KBM-7 (cell line): ENCODE measurements at places on chromosomes 7 and 10.

DNA sequence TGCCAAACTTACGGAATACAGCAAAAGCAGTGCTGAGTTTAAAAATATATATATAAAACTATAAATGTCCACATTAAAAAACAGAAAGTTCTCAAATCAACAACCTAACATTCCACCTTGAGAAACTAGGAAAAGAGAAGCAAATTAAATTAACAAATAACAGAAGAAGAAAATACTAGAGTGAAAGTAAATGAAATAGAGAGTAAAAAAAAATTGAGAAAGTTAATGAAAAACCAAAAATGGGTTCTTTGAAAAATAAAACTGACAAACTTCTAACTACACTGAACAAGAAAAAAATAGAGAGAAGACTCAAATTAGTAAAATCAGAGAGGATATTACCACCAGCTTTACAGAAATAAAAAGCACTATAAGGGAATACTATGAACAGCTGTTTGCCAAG lies 22.1 kb downstream of the RASGEF1A start:
- DNase-seq = no peak

DNA sequence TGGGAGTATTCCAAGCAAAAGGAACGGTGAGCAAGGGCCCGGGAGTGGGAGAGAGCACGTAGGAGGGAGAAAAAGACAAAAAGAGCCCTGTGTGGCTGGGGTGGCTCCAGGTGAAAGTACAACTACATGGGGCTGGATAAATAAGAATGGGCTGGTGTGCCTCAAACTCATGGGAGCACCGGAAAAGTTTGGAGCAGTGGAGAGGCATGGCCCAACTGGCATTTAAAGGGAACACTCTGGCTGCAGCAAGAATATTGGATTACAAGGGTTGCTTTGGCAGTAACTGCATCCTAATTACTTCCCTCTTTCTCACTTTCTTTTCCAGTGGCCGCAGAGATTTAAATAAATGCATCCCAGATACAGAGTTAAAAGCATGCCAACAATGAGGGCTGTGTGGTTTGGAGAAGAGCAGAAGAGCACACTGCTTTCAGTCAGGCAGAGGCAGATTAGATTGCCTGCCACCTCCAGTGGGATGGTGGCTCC lies 39.1 kb upstream of the HERPUD2 start:
- peak; percentile 38 for DNase-seq

GRCh38 chr10:63717027-63717715 lies 196.0 kb downstream of the REEP3 start:
- no peak for DNase-seq

GRCh38 chr10:12195281-12195602 lies 449 bp downstream of the NUDT5 start:
- no peak for DNase-seq

- DNase-seq = no peak
Measured at GRCh38 chr10:133241501-133242205, 4.0 kb downstream of the VENTX start.

DNA sequence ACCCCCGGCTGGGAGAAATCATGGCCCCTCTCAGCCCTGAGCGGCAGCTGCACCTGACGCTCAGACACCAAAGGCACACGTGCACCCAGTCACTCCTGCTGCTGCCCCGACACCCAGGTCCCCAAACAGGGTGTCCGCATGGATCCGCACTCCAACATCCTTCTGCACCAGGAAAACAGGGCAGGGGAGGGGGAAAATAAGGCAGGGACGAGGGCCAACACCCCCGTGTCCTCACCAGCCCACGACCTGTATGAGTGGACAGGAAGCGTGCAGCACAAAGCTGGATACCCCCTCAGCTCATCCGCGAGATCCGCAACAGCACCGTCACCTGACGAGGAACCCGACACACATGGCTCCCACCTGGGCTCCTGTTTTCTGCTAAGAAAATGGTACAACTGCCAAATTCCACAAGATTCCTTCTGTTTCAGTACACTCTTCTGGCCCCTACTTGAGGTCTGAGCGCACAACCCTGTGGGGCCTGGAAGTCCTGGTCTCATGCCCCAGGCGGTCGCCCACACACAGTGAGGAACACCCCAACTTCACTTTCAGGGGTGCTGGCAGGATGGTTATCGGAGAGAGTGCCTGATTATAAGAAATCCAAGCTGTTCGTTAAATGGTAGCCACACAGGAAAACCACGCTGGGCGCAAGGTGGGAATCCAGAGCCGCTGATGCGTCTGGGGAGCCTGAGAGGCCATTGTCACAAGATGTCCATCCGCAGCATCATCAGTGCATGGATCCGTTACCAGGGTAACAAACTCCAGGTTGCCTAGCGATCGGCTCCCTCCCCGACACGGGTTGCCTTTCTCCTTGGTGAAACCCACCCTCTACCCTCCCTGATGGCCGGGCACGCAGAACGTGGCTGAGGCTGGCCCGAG lies 63.6 kb downstream of the ZRANB1 start:
- DNase-seq = no peak

DNA sequence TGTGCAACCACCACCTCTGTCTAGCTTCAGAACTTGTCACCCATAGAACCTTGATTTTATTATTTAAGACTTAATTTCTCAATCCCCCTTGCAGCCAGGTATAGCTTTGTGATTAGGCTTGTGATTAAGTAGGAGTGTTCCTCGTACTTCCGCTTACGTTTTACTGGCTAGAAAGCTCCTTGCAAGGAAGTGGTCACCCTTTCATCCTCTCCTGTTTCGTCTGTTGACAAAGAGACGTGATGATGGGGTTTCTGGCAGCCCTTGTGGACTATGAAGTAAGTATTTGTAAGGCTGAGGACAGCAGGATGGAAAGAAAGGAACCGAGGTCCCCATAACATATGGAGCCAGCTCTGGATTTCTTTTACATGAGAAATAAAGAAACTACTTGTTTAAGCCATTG lies 86.5 kb upstream of the KDM7A start:
- DNase-seq = peak; percentile 44

- DNase-seq = no peak
Measured at GRCh38 chr10:124325998-124326636, 92.6 kb downstream of the OAT start.

DNA sequence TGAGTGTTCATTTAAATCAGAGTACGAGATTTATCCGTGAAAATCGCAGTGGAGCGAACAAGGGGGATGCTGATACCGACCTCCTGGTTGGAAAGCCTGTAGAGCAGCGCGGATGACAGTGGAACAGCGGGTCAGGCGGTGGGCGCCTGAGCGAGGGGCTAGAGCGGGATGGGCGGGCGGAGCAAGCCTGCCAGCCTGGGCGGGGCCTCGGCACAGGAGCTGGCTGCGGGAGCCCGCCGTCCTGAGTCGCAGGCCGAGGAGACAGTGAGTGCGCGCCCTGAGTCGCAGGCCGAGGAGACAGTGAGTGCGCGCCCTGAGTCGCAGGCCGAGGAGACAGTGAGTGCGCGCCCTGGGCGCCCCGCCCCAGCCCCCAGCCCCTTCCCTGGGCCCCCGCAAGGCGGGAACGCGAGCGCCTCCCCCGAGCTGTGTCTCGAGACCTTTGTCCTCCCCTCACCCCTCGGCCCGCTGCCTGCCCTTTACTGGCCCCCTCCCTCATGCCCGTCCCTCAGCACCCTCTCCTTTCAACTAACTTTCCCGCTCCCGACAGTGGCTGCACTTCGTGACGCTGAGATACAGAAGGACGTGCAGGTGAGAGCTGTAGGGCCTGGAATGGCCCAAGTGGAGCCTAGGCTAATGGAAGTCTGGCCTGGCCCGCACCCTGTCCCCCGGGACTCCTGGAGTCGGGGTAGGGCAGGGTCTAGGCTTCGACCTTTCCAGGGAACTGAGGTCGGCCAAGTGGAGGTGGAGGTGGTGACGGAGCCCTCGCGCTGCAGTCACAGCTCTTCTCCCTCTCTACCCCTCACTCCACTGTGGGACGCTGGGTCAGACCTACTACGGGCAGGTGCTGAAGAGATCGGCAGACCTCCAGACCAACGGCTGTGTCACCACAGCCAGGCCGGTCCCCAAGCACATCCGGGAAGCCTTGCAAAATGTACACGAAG lies at the start of gene AS3MT:
Gene AS3MT (plus strand): TSS at position 213 of the 941 bp plus-strand sequence. CDS start 123 bp downstream, at position 336.
- no peak for DNase-seq

DNA sequence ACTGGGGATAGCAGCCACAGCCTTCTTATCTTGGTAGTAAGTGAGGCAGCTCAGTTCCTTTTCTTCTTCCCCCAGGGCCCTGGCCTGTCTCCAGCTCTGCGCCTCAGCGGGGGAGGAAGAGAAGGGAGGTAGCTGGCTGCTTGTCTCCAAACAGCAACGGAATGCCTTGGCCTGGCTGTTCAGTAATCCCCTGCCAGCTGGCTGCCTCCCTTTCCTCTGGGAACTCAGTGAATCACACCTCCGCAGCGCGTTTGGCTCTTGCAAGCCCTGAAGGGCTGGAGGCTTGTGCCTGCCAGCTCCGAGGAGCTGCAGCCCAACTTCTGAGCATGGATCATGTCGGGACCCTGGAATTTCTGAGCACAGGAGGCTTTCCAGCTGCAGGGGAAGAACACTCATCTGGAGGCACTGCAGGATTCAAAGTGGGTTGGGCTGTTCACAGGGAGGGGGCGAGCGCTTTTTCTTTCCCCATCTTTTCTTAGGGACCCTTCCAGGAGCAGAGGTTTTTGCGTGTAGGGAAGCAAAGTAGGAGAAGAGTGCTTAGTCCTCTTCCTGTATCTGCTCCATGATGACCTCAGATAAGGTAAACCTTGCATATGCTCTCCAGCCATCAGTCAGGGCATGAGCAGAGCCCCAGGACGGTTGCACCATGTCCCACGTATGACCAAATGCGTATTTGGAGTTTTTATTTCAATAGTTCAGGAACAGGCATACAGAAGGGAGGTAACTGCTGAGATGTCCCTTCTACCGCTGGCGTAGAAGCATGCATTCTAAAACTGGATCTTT lies 253.2 kb upstream of the INHBA start:
- peak; percentile 93 for DNase-seq

DNA sequence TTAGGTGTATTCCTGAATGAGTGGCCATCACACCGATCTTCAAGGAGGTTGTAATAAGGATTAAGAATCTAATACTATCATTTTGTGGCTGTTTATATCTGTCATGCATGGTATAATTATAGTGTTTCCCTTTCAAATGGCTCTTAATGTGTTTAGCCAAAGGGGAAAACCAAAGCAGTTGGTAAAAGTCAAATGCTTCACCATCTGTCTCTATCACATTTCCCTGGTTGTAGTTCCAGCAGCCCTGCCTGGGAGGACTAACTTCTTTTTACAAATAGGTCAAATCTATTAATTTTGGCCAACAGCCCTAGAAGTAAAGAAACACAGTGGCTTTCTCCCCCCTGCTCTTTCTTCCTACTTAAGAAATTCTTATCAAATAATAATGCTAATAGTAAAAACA lies 56.7 kb downstream of the ZNF365 start:
- no peak for DNase-seq

DNA sequence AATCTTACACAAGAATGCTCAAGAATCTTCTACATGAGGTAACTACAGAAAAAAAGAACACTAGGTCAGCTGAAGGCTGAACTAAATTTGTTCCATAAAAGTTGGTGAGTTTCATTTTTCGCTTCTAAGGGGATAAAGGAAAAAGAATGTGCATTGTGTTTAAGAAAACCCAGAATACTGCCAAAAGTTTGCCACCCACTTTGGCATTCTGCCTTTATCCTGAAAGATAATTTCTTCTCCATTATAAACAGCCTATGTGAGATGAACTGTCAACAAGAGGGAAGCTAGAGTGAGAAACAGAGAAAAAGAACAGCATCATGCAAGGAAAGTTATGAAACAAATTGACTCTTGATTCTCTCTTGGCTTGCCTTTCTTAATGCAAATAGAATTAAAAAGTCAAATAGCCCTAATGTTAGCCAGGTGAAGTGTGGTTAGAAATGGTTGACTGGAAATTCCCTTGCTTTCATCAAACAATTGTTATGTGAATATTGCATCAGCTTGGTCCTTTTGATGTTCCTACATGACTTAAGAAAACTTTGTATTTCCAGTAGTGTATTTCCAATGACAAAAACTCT lies 25.8 kb downstream of the STEAP1 start:
- no peak for DNase-seq

DNA sequence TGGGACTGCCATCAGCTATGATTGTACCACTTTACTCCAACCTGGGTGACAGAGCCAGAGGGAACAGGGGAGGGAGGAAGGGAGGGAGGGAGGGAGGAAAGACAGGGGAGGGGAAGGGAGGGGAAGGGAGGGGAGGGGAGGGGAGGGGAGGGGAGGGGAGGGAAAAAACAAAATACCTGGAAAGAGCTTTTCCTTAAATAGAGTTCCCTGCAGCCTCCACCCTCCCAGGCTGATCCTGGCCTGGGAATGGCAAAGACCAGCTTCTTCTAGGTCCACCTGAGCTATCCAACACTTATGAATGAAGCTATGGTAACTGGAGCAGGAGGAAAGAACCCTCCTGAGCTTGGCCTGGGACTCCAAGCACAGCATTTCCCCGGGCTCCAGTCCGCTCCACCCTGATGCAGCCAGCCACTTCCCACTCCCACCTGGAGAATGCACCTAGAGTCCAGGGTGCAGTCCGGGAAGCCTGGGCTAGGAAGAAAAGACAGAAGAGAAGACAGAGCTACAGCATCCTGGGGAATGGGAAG lies 66.1 kb downstream of the GRID1 start:
- no peak for DNase-seq
